ENCODE measurements at places on chromosomes 16 and 17.

DNA sequence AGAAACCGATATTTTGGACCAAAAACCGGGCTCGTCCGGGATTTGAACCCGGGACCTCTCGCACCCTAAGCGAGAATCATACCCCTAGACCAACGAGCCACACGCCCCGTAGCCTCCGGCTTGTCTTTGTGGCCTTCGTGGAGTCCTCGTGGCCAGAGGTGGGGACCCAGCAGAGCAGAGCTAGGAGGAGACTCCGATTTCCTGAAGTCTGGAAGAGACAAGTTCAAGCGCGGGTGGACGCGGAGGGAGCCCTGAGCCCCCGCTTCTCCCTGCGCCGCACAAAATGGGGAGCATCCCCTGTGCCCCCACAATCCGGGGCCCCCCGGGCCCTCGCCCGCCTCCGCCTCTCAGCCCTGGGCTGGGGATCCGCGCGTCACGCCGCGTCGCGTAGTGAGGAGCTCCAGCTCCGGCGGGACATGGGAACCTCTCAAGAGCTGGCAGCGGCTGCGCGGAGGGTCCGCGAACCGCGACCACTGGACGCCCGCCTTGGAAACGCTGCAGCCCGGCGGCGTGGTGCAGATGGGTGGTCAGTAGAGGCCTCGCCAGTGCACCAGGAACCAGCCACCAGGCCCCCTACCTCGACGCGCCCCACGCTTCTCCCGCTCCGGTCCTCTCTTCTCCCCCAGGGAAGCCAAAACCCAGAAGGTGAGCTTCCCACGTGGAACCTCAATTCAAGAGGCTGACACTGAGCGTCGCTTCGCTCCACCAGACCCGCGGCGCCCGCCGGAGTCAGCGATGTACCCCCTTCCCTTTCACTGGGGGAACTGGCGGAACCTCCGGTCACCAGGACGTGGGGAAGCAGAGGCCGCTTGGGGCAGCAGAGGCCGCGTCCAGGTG is 5.2 kb upstream of the OR1F1 start:
- DNase-seq, result peak; percentile 78

DNA sequence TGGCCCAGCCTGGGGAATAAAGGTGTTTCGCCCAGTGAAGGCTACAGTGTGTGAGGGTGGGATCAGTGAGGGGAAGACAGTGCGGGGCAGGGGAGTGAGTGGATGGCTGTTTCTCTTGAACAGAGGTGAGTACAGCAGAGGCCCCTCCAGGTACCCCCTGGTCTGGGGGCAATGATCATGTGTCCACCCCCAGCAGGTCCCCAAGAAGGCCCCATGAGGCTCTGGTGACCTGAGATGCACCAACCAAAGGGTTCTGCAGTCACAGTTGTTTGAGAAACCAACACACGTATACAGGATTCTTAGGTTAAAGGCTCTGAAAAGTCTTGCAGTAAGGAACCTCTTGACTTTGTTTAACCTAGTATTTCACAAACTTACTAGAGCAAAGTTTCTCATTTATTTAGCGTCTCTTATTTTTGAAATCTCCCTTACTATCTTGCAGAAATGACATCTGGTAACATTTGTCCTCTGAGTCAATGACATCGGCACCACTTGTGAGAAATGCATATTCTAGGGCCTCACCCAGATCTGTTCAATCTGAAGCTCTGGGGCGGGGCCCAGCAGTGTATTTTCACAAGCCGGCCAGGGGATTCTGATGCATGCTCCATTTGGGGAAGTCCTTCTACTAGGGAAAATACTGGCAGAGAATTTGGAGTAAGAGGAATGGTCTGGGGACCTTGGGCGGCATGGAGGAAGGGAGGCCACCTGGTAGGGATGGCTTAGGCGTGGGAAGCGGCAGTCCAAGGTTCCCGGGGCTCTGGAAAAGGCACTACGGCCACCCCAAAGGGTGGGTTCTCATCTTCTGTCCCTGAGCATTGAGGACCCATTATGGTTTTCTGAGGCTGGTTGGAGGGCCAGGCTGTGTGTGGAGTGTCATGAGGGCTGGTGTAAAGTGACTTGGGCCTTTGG is 217.3 kb downstream of the NTN1 start:
- DNase-seq, result no peak

GRCh38 chr17:34406226-34406625 is 43.2 kb upstream of the CCL1 start:
- no peak for DNase-seq

- DNase-seq, result no peak
Observed at GRCh38 chr16:19085679-19086200, 18.3 kb downstream of the COQ7 start.

GRCh38 chr16:74480150-74481029 is 59.1 kb upstream of the CLEC18B start:
- no peak for DNase-seq

DNA sequence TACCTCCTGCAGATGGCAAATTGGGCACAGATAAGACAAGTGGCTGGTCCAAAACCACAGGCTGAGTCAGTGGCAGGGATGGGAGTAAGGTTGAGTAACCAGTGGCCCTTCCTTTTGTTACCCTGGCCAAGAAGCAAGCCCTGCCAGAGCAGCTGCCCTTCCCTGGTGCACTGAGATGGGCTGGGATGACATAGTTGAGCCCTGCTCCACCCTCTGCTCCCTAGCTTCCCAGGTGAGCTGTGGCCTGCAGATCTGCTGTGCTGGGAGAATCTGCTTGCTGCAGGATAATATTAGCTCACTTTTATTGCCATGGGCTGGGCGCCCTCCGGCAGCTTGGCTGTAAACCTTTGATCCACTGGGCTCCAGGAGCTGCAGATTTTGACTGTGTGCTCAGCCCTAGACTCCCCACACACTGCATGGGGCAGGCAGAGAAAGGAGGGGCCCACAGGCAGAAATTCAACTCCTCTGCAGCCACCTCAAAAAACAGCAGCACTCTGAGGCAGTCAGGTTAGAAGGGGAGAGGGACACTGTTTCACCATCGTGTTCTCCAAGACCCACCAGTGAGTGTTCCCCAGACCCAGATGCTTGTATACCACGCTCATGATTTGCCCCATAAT is 101.8 kb downstream of the CBLN1 start:
- DNase-seq, result no peak

DNA sequence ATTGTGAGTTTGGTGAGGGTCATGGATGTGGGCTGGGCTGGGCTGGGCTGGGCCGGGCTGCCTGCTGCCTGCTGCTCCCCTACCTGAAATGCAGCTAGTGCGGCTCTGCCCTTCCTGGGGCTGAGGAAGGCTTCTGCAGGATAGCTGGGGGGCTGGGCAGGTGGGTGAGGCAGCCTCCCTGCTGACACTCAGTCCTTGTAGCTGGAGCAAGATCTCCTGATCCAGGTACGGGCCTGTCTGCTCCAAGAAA is 4.7 kb downstream of the RPL13 start:
- no peak for DNase-seq

- DNase-seq, result no peak
Observed at GRCh38 chr17:46127524-46127923, 65.7 kb downstream of the KANSL1 start.

DNA sequence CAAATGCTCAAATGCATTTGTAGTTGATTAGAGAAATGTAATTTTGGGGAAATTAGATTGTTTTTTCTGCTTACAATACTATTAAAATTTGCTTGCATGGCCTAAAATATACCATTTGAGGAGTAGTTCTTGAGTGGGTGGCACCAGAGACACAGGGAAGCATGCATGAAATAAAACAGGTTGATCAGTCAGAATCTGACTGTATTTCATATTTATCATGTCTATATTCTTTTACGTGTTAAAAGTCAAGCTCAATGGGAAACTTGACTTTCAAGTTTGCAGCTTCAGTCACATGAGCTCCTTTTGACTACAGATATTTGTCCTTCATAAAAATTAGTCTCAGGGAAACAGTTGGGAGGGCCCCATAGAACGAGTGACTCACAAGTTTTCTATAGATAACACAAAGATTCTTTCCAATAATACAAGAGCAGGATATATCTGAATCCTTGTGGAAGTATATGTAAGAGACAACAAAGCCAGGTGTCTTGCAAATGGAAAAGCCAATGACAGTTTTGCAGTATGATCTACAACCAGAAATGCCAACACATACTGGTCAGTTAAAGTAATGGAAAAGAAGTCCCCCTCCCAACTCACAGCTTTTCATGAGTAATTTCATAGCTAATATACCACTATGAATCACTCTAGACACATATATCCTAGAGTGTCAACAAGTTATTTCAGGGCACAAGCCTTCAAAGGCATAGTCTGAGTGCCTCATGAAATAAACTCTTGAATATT is 42.2 kb upstream of the CORO6 start:
- DNase-seq, result no peak

DNA sequence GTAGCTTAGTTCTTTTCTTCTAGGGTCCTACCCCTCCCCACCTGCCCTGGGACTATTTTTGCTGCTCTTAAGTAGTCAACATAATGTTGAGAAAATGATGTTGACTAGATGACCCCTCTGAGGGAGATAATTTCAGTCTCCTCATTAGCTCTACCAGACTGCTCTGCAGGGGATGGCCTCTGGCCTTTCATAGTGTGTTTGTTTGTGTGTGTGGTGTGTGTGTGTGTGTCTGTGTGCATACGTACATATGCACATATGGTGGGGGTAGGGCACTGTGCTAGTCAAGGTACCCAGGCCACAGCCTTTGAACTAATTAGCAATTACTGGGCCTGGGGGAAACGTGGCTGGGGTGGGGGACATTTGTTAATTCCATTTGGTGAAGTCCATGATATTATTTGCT is 254.0 kb downstream of the SHISA9 start:
- DNase-seq, result no peak

DNA sequence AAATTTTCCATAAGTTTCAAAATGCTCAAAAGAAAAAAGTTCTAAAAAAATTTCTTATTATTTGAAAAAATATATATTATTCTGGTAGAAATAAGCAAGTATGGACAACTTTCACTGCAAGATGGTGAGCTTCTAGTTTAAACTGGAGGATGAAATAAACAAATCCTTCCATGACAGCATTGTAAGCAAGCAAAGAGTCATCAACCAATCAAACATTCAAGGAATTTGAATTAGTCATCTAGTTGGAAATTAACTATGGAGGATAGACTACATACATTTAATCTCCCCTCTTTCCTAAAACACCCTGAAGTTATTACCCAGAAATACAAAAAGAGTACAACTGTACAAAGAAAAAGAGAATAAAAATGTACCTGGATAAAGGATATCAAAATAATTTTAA is 51.0 kb upstream of the IRX5 start:
- no peak for DNase-seq

GRCh38 chr17:73391331-73392265 is 79.8 kb upstream of the CDC42EP4 start:
- no peak for DNase-seq

- DNase-seq, result peak; percentile 10
Observed at GRCh38 chr17:69581061-69581961, 166.8 kb downstream of the MAP2K6 start.

DNA sequence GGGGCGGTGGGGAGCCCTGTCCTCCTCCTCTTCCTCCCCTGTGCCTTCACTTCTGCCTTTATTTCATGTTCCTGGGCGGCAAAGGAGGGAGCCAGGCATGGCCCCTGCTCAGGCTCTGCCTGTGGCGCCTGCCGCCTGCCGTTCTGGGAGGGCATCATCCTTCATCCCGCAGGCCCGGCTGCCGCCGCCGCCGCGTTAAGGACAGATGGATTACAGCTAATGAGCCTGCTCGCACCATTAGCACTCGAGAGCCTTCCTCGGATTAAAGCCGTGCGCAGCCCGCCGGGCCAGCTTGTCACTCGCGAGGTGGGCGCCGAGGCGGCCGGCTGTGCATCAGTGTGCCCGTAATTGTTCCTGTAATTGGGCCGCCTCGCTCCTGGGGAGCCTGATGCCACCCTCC is 127.7 kb upstream of the GSE1 start:
- no peak for DNase-seq

DNA sequence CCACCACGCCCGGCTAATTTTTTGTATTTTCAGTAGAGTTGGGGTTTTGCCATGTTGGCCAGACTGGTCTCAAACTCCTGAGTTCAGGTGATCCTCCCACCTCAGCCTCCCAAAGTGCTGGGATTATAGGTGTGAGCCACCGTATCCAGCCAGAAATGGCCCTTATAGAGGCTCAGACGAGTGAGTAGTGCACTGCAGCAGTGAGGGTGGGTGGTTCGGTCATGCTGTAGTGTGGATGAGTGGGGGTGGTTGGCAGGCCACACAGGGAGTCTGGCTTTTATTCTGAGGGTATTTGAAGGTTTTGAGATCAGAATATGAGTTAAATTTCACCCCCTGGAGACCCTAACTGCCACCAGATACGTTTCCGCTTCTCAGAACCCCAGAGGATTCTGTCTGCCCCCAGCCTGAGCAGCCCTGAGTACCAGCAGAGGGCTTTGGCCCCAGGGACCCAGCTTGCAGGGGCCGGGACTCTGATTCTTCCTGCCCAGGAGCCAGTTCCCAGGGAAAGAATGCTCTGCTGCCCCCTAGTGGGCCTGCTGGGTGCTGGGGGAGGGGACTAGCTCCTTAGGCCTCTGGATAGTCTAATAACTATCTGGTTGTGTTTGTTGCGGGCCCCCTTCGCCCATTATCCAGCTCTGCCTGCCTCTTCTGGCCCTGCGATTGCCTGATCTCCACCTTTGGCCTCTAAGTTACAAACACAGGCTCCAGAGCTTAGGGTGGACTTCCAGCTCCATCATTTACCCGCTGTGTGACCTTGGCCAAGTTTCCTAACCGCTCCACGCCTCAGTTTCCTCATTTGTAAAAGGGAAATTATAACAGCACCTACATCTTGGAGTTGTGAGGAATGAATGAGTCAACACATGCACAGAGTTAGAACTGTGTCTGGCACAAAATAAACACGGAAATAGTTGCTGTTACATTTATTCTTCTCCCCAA is 2.0 kb downstream of the ZNF771 start:
- DNase-seq, result peak; percentile 99

DNA sequence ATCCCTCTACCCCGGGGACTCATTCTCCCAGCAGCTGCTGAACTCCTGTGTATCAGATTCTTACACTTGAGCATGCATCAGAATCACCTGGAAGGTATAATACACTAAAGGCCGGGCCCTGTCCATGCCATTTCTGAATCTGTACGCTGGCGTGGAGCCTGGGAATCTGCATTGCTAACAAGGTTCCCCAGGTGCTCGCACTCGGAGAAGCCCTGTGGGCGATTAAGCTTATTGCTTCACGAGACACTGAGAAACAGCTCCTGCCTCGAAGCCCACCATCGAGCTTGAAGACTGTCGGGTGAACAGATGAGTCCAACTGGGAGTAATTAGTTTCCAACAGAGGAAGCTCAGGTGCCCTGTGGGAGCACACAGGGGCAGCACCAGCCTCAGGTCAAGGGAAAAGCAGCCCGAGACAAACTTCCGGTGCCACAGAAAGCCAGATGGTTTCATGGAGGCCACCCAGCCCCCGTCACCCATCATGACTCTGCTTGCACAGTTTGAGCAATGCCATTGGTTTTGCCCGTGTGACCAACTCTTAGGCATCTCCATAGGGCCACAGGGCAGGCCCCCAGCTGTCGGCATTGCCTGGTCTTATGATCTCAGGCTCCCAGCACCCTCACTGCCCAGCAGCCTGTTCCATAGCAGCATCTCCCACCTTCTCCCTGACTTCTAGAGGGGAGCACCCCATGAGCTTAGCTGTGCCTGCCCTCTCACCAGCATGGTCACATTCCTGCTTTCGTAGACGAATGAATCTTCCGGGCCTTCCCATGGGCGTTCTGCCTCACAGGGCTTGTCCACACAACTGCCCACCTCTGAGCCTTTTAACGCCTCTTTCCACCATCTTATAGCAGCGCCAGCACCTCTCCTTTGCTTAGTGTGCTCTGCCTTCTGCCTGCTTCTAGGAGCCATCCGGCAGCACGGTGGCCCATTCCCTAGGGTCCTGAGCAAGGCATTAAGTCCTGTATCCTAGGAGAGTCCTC is 10.9 kb downstream of the CTRB2 start:
- no peak for DNase-seq

Data from endothelial cell (in vitro differentiated cells).